ENCODE measurements at places on chromosomes 7 and 10.

- DNase-seq = no peak
Observed at GRCh38 chr10:112735041-112735695, 214.9 kb upstream of the TCF7L2 start.

GRCh38 chr7:128210036-128210347 lies 31.1 kb upstream of the LEP start:
- DNase-seq = no peak

- no peak for DNase-seq
Observed at GRCh38 chr7:96303105-96303685, 18.7 kb downstream of the SLC25A13 start.

DNA sequence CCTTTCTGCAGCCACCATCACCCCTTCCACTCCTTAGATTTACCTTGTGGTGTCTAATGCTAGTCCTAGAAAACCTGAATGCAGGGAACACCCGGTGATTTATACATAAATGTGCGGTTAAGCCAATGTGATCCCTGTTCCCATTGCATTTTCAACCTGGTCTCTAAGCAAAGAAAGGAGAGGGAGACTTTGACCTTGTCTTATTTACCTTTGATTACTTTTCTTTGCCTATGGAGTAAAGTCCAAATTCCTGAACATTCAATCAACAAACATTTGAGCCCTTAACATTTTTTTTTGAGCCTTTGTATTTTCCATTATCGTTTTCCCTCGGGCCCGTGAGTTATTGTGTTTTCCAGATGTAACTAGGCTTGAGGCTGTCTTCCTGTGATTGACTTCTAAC lies 233.9 kb downstream of the ZNF248 start:
- DNase-seq = no peak

GRCh38 chr7:19284136-19284535 lies 138.9 kb upstream of the FERD3L start:
- DNase-seq = no peak
